ENCODE measurements at places on chromosomes 6 and 20.

GRCh38 chr20:33789109-33789857 lies 21.9 kb upstream of the CHMP4B start:
- peak; percentile 97 for DNase-seq

GRCh38 chr20:9375221-9375681 lies 139.1 kb upstream of the LAMP5 start:
- DNase-seq, result no peak

DNA sequence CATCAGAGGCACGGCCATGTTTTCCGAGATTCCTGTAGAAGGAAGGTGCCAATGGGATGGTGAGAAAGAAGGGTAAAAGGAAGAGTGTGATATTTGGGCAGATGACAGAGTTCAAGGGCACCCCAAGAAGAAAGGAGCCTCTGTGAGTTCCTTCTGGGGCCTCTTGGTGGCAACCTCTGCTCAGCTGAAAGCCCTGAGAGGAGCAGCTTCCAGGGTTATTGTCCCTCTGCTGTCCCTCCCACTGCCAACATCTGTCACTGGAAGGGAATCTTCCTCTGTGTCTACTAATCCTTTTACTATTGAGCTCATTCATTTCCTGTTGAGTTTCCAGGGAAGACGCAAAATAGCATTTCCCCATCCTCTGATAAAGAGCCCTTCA lies 40.0 kb upstream of the KCNK16 start:
- DNase-seq, result peak; percentile 33

DNA sequence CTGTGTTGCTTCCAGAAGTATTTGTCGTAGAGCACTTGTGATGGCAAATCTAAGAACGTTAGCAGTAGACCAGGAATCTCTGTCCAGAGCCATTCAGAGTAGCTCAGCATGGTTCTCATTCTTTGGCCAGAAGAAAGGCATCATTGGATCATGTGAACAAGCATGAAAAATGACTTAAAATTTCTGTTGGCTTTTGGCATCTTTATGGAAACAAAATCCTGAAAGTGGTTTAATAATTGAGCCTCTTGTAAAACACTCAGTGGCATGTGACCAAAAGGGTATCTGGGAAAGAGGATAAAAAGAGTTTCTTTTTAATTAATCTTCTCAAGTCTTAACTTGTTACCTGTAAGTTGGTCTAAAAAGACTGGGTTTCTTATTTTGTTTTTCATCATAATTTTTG lies 55.2 kb downstream of the PTPN1 start:
- no peak for DNase-seq
